Stimulated activated CD8-positive, alpha-beta memory T cell treated with anti-CD3 and anti-CD28 coated beads, Interleukin-7, amount 100 ng/mL, for 1 hour (primary cell): ENCODE measurements at places on chromosomes 16 and 17.
A peak's percentile ranks its signal among the peaks of the same experiment; 100 is the strongest.

DNA sequence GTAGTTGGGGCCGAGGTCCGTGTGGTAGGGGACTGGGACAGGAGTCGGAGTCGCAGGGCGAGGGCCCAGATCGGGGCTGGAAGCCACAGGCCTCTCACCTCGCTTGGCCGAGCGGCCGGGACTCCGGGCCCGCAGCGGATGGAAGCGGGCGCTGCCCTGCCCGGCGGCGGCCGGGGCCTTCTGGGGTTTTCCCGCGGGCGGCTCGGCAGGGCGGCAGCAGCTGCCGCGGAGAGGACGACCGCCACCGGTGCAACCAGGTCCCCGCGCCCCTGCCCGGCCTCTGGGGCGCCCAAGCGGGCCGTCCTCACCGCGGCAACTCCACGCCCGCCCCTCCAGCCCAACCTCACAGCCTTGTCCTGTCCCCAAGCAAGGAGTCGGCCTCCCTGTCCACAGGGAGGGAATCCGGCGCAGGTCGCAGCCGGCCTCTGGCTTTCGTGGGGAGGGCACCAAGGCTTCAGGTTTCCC is 15.6 kb upstream of the UTP6 start:
- DNase-seq: no peak

GRCh38 chr17:80166446-80166845 is 3.4 kb upstream of the CARD14 start:
- DNase-seq: no peak

DNA sequence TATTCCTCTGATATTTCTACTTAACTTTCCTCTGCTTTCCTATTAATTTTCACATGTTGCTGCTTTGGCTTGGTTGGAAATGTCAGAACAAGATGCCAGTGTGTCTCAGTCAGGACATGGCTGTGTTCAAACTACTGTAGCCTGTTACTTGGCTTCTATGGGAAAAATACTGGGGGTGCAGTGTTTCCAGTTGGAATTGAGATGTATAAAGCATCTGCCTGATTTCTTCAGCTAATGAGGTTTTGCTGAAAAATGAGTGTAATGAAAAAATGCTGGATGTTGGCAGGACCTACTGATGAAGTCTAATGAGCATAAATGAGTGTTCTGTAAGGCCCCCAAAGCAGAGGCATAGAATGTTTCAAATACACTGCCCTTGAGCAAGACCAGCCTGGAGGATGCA is 166.6 kb downstream of the PHKB start:
- no peak for DNase-seq

DNA sequence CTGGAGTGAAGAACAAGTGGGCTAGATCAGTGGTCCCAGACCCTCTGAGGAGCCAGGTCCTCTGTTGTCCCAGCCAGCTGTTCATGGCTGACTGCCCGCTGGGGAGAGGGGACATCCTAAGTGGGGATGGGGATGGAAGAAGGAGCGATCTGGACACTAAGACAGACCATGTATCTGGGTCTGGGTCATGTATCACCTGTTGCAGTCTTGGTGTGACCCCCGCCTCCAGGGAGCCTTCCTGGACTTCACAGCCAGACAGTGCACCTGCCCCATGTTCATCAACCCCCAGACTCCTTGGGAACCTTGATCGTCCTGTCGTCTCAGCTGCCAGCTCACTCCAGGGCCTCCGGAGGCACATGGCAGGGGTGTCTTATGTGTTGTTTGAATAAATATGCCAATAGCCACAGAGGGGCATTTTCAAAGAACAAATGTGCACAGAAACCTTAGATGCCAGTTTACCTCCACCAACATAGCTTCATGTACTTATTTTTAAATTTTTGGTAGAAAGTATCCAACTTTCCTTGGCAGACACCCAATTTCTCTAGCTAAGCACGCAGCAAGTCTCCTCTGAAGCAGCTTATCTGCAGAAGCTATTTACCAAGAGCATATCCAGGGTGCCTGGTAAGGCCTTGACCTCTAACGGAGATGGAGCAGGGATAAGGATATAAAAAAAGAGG is 43.2 kb downstream of the CRISPLD2 start:
- no peak for DNase-seq

DNA sequence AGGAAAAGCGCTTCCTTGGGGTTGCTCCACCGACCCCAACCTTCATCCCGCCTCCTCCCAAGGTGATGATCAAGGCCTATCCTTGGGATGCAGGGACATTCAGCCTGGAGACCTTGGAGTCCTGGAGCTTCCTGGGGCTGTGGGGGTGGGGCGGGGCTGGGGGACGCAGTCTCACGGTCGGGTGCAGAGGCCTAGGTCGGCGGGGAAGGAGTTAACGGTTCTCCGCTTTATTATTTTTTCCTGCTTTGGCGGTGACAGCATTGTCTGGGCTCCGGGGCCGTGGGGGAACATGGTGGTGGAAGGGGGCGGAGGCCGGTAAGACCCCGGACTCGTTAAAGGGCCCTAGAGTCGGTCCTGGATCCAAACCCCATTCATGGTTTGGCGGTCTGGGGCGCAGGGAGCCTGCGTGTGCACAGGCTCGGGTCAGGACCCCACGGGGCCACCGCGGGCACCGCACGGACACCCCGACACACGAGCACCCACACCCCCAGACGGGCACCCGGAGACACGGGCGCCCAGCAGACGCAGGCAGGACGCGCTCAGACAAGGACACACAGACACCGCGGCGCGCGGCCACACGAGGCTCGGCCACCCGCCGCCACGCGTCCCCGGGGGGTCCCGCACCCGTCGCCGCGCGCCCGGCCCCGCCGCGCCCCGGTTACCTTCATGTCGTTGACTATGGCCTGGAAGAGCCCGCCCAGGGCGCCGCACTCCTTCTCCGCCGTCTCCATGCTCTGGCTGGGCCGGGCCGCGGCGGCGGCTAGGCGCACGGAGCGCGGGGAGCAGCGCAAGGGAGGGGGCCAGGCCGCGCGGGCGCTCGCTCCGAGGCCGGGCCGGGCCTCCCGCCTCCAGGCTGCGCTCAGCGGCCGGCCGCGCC is 554 bp downstream of the MTSS2 start:
- no peak for DNase-seq

DNA sequence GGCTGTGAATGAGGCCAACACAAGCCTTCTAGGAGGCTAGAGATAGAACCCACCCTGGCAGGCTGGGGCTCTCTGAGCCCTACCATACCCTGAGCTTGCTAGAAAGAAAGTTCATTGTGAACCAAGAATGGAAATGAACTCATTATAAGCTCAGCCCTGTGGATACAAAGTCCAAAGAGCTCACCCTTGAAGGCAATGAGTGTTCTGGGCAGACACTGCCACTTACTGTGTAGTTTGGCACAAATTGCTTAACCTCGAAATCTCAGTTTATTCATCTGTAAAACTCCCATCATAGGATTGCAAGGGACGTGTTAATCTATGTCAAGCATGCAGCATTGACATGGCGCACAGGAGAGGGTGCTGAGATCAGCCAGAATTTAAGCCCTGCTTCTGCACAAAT is 5.5 kb downstream of the KDM8 start:
- DNase-seq: no peak

GRCh38 chr16:72873044-72873443 is 174.9 kb downstream of the ZFHX3 start:
- DNase-seq: no peak

DNA sequence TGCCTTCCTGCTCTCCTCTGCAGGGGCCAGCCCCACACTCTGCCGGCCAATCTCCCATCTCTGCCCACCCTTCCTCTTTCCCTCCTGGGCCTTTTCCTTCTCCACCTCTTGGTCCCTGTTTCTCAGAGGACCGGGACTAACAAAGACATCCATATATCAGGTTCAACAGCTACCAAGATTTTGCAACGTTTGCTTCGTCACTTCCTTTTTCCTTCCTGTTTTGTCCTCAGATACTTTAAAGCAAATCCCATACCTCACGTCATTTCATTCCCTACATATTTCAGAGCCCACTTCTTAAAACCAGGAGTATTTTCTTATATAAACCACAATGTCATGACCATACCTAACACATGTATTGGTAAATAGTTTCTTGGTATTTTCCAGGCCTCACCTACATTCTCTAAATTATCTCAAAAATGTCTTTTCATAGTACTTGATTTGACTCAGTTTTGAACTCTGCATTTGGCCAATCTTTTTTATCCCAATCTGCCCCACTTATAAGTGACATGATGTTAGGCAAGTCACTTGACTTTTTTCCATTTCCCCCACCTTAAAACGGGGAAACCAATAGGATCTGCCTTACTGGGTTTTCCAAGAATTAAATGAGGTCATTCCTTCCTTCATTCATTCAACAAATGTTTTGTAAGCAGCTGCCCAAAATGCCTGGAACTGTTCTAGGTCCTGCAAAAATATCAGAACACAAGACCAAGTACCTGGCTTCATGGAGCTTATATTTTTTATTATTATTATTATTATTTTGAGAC is 7.2 kb upstream of the USP10 start:
- DNase-seq: no peak

- DNase-seq: no peak
Measured at GRCh38 chr16:66751992-66752322, 548 bp upstream of the DYNC1LI2 start.

GRCh38 chr16:25841761-25842160 is 150.0 kb downstream of the HS3ST4 start:
- no peak for DNase-seq

GRCh38 chr16:15031179-15031578 is 24.7 kb downstream of the NTAN1 start:
- no peak for DNase-seq

GRCh38 chr17:38870259-38871165 is 654 bp downstream of the LASP1 start:
- peak; percentile 49 for DNase-seq

DNA sequence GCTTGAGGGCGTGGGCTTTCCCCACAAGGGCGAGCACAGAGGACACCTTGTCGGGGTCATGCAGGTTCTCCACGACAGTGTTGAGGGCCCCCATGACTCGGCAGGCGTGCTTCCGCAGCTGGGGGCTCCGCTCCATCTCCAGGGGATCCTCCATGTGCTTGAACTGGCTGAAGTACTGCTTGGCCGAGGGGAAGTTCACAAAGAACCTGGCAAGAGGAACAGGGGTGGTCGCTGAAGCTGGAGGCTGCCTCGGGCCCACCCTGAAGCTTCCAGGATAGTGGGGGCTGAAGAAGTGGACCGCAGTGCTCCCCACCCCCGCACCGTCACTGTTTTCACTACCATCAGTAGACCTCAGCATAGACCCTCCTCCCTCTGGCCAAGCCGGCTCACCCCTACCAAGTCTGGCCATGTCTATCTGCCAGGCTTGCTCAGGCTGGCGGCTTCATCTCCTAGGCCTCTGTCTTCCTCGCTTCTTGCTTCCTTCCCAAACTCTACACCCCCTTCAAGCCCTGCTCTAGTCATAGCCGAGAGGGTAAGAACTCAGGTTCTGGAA is 5.9 kb downstream of the CYGB start:
- DNase-seq: no peak

DNA sequence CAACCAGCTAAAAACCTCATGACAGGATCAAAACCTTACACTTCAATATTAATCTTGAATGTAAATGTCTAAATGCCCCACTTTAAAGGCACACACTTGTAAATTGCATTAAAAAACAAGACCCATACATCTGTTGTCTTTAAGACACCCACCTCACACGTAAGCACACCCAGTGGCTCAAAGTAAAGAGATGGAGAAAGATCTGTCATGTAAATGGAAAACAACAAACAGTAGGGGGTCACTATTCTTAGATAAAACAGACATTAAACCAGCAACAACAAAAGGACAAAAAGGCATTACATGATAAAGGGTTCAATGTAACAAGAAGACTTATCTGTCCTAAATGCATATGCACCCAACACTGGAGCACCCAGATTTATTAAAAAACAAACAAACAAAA is 35.6 kb downstream of the SDR42E1 start:
- no peak for DNase-seq

DNA sequence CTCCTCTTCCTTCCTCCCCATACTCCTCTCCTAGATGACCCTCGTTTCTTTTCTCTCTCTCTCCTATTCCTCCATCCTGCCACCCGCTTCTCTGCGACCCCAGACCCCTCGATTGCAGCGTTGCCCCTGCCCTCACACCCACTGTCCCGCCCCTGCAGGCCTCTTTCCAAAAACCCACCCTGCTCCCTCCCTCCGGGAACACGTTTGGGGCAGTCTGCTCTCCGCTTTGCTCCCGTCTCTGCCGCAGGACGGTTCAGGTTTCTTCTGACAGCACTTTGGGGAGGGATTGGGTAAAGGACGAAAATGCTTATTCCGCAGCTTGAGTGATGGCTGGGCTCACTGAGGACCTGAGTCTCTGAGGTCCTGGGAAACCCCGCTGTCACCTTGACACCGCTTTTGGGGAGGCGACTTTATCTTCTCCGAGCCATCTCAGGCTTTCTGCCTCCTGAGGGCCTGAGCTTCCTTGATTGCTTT is 690 bp downstream of the NDE1 start:
- peak; percentile 7 for DNase-seq

- no peak for DNase-seq
Measured at GRCh38 chr17:67983383-67983688, 12.9 kb downstream of the C17orf58 start.

GRCh38 chr16:58733248-58733670 is 857 bp downstream of the GOT2 start:
- DNase-seq: no peak

GRCh38 chr16:88430185-88430523 is 22.9 kb upstream of the ZFPM1 start:
- DNase-seq: no peak

- no peak for DNase-seq
Measured at GRCh38 chr16:50535506-50536257, 12.5 kb upstream of the NKD1 start.

GRCh38 chr17:19513897-19514488 is 19.7 kb upstream of the SLC47A1 start:
- DNase-seq: peak; percentile 34

DNA sequence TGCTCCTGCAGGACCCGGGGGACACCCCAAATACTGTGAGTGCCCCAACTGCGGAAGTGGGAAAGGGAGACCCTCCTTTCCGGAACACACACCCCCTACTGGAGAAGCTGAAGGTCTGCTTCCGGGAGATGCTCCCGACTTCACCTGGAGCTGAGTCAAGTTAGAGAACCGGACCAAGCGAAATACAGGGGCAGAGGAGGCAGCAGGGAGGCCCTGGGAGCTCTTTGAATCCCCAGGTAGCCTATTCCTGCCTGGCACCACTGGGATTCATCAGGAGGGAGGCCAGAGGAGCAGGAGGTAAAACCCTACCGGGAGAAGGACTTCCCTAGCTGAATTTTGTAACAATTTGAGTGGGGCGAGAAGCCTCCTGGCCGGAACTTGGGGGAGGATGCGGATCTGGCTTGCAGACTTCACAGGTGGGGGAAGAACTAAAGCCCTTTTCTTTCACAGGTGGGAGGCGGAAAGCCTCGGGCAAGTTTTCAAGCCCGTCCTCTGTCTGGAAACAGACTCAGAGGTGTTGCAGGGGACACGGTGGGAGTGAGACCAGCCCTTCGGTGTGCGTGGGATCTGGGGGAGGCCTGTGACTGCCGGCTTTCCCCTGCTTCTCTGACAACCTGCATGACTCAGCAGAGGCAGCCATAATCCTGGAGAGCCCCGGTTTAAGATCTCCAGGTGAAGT is 22.4 kb upstream of the TEKT1 start:
- no peak for DNase-seq

- no peak for DNase-seq
Measured at GRCh38 chr17:65394811-65395472, 166.5 kb downstream of the AXIN2 start.

DNA sequence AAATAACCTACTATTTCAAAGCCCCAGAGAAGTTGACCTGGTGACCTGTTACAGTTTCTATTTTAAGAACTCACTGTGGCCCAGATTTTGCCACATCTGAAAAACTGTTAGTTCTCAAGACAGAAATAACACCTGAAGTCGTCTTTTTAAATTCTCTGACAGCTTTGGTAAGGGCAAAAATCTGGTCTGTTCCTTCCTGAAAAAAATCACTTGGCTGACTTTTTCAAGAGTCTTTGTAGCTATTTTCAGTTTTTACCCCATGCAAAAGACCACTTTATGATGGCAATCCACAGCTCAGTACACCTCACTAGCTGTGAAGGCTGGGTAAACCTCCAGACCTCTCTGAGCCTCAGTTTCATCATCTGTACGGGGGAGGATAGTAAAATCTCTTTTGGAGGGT is 60.7 kb upstream of the SREBF1 start:
- no peak for DNase-seq
